ENCODE measurements at places on chromosomes 7 and 10. TPM values are rescaled to one million over a fixed set of nuclear protein-coding genes. Genes with fewer than 3 reads are reported as not detected.

The OR2A42 gene
- not detected for total RNA-seq

The CRYGN gene
- total RNA-seq = 0.43 TPM

The TBX20 gene
- total RNA-seq = 30.6 TPM

The BLNK gene
- 43.9 TPM for total RNA-seq

The PRSS37 gene
- not detected for total RNA-seq

The SRRM3 gene
- 1.6 TPM for total RNA-seq

The ANKRD1 gene
- 0.09 TPM for total RNA-seq

The DLX5 gene
- total RNA-seq = not detected

The LBX1 gene
- not detected for total RNA-seq

The NEUROD6 gene
- not detected for total RNA-seq

The PODXL gene
- total RNA-seq = 32.5 TPM

The FIS1 gene
- total RNA-seq = 190 TPM

The HMX2 gene
- 0.69 TPM for total RNA-seq

The PON3 gene
- 14.0 TPM for total RNA-seq

The CASTOR2 gene
- total RNA-seq = 21.7 TPM

The NFE2L3 gene
- total RNA-seq = 8.7 TPM

The NUTM2B gene
- total RNA-seq = 2.4 TPM

The CFAP70 gene
- total RNA-seq = 3.6 TPM

The PRLHR gene
- 0.17 TPM for total RNA-seq

The TAS2R3 gene
- total RNA-seq = 1.5 TPM
